ENCODE measurements at places on chromosomes 3 and 15.

- DNase-seq, result no peak
Measured at GRCh38 chr3:17639765-17640164, 102.7 kb downstream of the TBC1D5 start.

GRCh38 chr3:14837878-14838258 is 19.1 kb downstream of the FGD5 start:
- DNase-seq, result no peak

GRCh38 chr3:113736548-113737089 is 9.4 kb downstream of the NAA50 start:
- peak; percentile 0 for DNase-seq

- DNase-seq, result no peak
Measured at GRCh38 chr3:10047876-10048275, 21.6 kb downstream of the FANCD2 start.

GRCh38 chr15:25508369-25509002 is 69.7 kb upstream of the UBE3A start:
- no peak for DNase-seq

DNA sequence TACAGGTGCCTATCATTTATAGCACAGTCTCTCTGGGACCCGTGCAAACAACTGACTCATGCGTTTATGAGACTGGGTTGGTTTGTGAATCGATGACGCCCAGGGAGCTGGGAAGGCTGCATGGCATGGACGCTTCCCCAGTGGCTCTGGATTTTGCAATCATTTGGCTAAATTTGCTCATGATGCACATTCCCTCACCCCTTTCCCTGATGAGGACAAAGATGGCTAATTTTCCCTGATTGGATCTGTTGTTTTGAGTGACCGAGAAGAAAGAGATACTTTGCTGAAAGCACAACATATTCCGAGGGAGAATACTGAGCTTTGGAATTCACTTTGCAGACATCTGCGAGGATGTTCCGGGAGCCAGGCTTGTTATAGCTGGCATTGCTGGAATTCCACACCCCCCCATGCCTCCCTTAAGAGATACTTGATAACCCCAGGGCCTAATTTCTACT is 51.1 kb downstream of the CGNL1 start:
- DNase-seq, result no peak

DNA sequence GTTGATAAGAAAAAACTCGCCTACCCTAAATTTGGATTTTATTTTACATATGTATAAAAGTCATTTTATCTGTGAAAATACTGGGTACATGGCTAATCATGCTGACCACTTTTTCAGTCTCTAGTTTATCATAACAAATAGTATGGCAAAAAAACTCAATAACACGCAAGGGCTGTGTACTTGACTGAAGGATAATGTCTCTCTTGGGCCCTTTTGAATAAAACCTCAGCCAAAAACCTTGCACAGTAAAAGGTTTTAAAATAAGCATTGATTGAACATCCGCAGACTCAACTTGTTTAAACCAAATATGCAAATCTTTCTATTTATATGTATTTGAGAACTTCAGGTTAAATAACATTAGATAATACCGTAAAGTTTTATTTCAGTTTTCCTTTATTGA is 285.3 kb downstream of the CADM2 start:
- DNase-seq, result no peak

- no peak for DNase-seq
Measured at GRCh38 chr15:92494806-92495336, 101.2 kb downstream of the ST8SIA2 start.
